GM12892 (cell line): ENCODE measurements at places on chromosomes 3 and 15.

- DNase-seq = no peak
Observed at GRCh38 chr3:151724576-151725562, 8.9 kb upstream of the AADACL2 start.

- DNase-seq = no peak
Observed at GRCh38 chr3:170321321-170322034, 36.0 kb upstream of the SKIL start.

GRCh38 chr3:29468187-29468586 is 187.3 kb downstream of the RBMS3 start:
- DNase-seq = no peak

- DNase-seq = no peak
Observed at GRCh38 chr3:88610820-88611219, 461.1 kb downstream of the C3orf38 start.

DNA sequence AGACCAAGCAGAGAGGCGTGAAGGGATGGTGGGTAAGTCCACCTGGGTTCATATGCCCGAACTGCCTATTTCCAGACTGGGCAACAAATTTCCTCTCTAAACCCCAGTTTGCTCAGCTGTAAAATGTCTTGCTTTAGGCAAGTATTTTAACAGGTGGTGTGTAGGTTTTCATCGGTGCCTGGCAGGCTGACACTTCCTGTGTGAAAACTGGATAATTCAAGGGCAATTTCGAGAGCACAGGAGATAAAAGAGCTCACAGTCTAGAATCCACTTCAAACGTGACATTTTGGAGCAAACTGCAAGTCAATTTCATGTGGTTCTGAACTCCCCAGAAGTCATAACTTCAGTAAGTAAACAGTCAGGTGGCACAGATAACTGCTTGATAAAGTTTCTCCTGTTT is 112.2 kb downstream of the OXNAD1 start:
- DNase-seq = no peak

- DNase-seq = no peak
Observed at GRCh38 chr3:196706731-196707130, 5.3 kb downstream of the CEP19 start.

DNA sequence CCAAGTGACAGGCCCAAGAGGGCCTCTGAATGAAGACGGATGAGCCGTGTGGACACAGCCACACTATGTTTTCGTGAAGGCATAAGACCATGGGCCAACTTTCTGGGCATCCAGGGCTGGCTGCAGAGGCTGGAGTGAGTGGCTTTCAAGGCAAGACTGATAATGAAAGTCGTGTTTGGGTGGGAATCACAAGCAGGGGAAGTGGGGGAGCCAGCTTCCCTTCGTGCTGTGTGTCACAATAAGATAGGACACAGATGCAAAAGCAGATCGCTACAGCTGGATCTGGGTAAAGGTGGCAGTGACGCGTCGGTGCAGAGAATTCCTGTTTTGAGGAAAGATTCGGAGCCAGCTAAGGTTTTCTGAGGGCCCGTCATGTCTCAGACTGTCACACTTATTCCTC is 309.8 kb upstream of the CTDSPL start:
- DNase-seq = no peak

DNA sequence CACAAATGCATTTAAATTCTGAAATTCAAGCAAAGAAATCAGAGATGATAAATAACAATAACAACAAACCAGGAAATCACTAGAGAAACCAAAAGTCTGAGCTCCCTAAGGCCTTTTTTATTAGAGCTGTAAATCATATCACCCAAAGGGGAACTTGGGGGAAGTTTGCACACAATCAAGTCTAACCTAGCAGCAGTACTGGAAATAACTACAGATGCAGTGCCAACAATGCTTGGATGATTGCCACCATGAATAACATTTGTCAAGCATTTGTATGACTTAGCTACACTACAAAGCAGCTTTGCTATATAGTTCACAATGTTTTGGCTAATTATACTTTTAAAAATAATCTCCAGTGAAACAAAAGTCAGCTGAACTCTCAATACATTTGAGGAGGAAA is 27.8 kb downstream of the SHQ1 start:
- no peak for DNase-seq

DNA sequence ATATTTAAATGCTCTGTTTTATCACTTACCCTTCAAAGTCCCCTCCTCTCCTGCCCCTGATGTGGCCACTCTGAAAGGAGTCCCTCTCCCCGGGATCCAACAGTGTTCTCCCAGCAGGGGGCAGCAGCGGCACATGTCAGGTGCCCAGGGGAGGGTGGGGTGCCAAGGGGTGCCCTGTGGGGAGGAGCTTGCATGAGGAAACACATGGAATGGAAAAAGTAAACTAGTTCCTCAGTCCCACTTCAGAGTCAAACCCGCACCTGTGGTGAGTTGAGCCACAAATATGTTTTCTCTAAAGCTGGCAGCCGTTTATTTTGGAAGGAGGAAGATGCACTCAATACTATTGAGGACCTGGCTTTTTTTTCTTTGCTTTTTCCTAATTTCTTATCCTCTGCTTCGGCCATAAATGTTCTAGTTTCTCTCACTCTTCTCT is 30.1 kb upstream of the NRROS start:
- DNase-seq = peak; percentile 75

- no peak for DNase-seq
Observed at GRCh38 chr15:61050844-61051568, 178.1 kb downstream of the RORA start.

- no peak for DNase-seq
Observed at GRCh38 chr15:89504166-89504565, 7.8 kb upstream of the RHCG start.

GRCh38 chr3:106242781-106243180 is 374.0 kb upstream of the CBLB start:
- DNase-seq = no peak

DNA sequence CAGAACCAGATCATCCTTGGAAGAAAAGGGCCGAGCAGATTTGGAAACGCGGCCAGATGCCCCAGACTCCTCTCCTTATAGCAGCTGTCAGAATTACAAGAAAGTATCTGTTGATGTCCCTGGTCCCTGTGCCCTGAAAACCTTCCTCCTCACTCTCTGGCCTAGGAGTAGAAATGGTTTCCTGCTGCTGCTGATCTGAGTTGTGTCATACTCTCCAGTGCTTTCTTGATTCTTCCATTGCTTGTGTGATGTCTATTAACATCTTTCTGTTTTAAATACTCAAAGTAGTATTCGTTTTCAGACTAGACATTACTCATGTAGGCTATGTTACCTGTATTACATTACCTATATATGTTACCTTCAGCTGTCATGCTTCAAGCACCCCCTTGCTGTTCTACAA is 26.8 kb upstream of the HERC1 start:
- DNase-seq = no peak

DNA sequence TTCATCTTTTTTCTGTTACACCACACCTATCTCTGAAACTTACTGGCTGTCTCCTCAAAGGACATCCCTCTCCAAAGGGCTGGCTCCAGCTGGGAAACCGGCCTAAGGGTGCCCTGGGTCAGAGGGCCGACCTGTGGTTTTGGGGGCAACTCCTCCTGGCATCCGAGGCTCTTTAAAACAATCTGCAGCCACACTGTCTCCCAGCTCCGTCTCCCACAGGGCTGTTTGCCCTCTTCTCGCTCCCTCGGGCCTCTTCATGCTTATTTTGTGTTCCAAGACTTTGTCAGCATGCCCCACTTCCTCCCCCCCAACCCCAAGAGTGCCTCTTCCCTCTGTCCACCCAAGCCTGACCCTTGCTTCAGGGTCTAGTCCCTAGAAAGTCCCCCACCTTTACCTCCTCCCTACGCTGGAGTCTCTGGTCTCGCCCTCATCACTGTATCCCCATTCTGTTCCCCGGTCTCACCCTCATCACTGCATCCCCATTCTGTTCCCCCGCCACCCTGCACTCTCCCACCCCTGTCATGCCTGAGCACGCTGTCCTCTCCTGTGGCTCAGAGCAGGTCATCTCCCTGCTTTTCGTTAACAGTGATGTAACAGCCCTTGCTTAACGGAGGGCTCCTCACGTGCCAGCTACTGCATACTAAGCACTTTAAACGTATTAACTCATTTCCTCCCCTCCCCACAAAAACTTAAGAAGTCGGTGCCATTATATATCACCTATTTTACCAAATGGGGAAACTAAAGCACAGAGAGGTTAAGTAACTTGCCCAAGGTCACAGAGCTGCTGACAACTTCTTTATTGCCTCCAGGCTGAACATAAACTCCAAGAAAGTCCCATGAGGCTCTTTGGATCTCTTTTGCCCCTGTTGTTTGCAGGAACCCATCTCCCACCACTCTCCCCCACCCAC is 1.1 kb upstream of the CSK start:
- no peak for DNase-seq

DNA sequence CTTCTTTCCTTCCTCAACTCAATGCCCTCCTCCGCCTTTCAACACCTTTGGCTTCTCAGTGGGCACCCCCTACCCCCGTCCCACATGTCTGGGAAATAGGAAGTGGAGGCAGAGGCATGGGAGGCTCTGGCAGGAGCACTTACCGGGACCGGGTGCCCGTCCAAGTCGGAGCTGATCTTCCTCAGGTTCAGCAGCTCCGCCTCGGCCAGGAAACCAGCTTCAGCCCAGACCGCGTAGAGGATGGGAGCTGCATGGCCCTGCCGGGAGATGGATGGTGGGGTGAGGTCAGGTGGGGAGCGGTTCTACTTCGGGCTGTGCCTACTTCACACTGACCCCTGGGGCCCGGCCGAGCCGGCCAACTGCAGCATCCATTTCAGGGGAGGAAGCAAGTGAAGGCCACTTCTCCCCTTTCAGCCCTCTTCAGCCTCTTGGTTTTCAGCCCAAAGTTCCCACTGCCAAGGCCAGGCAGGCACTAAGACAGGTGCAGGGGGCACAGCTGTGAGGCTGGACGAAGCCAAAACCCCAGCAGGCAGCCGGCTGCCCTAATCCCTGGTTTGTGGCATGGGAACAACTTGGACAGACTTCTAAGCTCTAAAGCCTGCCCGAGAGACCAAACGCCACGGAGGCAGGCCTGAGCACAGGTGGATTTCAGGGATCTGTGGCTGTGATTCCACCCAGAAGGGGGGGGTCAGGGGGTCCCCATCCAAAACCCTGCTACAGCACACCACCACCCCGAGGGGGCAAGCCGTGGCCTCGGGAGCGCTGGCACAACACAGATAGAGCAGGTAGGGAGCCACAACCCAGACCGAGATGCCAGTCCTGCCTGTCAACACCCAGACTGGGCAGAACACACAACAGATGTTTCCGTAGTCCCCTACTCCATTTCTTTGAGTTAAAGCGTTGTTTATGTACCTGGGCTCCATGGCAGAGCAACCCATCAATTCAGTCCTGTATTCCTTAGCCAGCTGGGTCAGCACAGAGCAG is 14.5 kb downstream of the TKT start:
- DNase-seq = no peak

DNA sequence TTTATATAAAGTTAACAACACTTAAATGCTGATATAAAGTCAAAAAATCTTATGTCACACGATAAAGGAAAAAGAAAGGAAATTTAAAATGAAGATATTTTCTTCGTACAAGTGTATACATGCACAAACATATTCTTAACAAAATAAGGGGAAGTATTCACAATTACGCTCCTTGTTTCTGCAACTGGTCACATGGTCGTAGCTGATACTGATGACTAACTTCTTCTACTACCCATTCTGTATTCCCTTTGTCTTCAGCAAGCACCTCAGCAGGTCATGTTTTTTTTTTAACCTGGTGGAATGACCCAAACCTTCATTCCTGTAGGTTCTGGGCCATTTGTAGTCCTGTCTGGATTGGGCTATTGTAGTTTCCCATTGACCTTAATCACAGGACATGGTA is 30.0 kb upstream of the CMTM8 start:
- no peak for DNase-seq

DNA sequence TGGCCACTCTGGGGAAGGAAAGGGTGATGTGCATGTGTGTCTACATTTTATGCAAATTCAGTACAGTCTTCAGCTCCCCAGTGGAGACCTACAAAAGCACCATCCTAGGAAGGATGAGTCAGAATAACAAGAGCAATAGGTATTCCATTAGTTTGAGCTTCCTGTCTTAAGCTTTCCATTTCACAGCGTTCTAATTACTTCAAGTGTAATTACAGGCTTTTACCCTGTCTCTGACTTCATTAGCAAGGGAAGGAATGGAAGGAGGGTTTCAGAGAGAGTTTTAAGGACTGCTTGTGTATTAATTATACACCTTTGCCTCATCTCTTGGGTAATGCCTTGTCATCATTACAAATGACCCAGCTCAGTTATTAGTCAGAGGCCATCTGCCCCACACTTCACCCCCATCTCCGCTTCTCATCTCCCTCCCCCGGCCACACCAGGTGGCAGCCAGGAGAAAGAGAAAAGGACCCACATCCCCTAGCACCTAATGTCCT is 202.8 kb upstream of the MRPL3 start:
- no peak for DNase-seq

GRCh38 chr15:64157599-64158125 is 5.2 kb downstream of the PPIB start:
- DNase-seq = no peak

- no peak for DNase-seq
Observed at GRCh38 chr3:100811779-100812507, 102.6 kb downstream of the TFG start.

DNA sequence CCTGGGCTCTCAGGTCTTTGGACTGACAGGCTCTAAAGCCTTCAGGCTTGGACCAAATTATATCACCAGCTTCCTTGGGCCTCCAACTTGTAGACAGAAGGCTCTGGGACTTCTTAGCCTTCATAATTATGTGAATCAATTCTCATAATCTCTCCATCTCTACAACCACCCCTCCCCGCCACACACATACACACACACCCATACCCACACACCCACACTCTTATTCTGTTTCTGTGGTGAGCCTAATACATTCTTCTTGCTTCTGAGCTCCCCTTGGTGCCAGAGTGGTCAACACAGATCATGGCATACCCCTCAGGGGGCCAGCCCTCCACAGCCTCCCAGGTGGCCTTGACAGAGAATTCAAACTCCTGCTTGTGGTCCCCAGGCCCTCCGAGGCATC is 5.6 kb upstream of the NUP210 start:
- DNase-seq = no peak

GRCh38 chr15:25455226-25455625 is 16.4 kb upstream of the UBE3A start:
- DNase-seq = no peak

GRCh38 chr15:87121336-87121735 is 1041.7 kb downstream of the AGBL1 start:
- DNase-seq = no peak

- DNase-seq = peak; percentile 80
Observed at GRCh38 chr3:50340448-50341329, at the start of gene RASSF1. RASSF1 (minus strand) TSS chr3:50340836; CDS start chr3:50340805, 31 bp downstream.

GRCh38 chr3:126464093-126464492 is 11.6 kb downstream of the ZXDC start:
- DNase-seq = no peak

GRCh38 chr15:27082526-27082925 is 111.5 kb downstream of the GABRG3 start:
- DNase-seq = no peak

GRCh38 chr3:86794361-86795065 is 196.4 kb downstream of the VGLL3 start:
- no peak for DNase-seq

- no peak for DNase-seq
Observed at GRCh38 chr3:95887114-95887513, 927.3 kb upstream of the EPHA6 start.
